Small intestine (tissue), 16 donors: ENCODE measurements at places on chromosomes 16 and 17. TPM values are rescaled to one million over a fixed set of nuclear protein-coding genes. Genes with fewer than 3 reads are reported as not detected.

GRCh38 chr16:12242516-12242915, 266.0 kb downstream of the SNX29 start:
- DNase-seq = no peak

GRCh38 chr17:16912021-16912962, 59.6 kb downstream of the TNFRSF13B start:
- DNase-seq = no peak

- DNase-seq = no peak
Observed at GRCh38 chr16:67943619-67944504, at the start of gene LCAT. Gene LCAT, minus strand, starts transcription at chr16:67944120. Its CDS starts 19 bp downstream, at chr16:67944101.

Gene SRL
- 2.4 TPM for polyA plus RNA-seq

DNA sequence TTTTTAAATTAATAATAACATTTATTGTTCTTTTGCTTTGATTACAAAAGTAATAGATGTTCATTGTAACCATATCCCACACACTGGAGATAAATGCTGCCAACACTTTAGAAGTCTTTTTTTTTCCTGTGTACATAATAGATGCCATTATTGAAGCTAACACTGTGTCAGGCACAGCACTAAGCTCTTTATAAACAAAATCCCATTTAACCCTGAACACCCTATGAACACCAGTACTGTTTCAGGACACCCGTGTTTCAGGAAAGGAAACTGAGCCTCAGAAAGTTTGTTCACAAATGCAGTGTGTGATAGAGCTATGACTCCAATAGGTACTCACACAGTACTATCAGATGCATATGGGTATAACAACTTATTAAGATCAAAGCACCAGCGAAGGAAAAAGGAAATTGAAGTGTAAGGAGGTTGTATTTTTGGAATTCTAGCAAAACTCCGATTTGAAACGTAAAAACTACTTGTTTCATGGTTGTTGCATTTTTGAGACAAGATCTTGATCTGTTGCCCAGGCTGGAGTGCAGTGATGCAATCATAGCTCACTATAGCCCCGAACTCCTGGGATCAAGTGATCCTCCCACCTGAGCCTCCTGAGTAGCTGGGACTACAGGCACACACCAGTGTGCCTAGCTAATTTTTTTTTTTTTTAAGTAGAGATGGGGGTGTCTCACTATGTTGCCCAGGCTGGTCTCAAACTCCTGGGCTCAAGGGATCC, 2.0 kb upstream of the KIFC3 start:
- DNase-seq = no peak

Gene KRT12
- 0.33 TPM for polyA plus RNA-seq
